ENCODE measurements at places on chromosomes 12 and 14.

GRCh38 chr12:65823513-65824375, 539 bp upstream of the HMGA2 start:
- peak; percentile 48 for DNase-seq

GRCh38 chr14:95225251-95225887, 68.0 kb upstream of the DICER1 start:
- DNase-seq: no peak

GRCh38 chr12:14258575-14258940, 106.9 kb upstream of the ATF7IP start:
- no peak for DNase-seq

GRCh38 chr12:64175254-64175945, 46.7 kb downstream of the KICS2 start:
- DNase-seq: peak; percentile 29
